ENCODE measurements at places on chromosomes 4 and X.

DNA sequence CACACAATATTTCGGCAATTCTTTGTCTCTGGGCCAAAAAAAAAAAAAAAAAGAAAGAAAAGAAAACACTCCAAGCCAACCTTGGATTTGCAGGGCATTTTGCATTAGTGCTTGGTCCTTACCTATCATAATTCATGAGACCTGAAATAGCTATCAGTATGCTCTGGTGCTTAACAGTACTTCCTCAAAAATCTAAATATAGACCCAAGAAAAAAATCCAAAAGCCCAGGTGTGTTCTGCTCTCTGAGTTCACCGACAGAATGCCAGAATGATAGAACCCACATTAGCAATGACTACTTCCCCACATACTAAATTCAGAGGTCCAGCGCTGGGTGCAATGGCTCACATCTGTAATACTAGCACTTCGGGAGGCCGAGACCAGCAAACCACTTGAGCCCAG lies 42.9 kb downstream of the ABCG2 start:
- DNase-seq = no peak

DNA sequence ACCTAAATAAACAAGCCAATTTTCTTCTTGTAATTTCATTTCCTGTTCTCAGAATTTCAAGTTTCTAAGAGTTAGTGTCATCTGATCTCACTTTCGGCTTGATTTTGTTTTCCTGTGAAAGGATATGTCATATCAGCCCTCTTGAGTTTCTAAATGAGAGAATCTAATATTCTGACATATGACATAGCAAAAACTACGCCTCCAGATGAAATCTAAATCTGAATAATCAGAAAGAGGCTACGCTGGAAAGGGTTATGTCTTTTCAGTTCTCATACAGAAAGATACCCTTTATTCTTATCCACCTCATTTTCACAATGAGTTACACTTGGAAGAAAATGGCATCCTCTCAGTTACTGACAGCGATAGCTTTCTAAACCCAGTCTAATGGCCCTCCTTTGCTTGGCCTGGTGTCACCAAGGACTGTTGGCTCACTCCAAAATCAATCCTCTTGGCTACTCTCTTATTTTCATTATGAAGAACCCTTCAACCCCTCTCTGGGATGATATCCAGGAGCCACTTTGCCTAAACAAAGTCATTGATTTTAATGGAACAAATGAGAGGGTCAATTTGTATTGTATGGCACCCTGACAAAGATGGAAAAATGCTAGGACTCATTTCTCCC lies 65.6 kb downstream of the ASB9 start:
- DNase-seq = no peak

DNA sequence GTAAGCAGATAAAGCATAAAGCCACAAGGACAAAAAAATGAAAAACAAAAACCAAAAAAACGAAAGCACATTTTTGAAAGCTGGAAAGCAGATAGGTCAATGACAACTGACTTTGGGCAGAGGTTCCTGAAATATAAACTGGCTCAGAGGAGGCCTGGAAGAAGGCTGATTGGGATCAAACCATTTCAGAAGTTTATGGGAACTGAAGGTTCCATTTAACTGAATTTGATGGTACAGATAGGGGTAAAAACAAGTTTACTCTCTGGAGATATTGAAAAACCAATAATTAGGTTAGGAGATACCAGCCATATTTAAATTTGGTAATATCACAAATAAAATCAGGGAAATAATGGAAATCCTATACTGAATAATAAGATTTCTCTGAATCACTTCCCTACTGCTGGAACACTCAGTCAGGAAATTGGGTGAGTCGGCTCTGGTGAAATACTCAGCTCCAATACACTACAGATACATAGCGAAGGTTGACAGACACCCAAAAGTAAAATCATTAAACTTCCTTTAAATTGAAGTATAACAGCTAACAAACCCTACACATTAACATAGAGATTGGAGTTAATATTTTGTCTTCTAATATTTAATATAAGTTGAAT lies 1584.3 kb downstream of the STIM2 start:
- DNase-seq = no peak

- no peak for DNase-seq
Observed at GRCh38 chr4:125626946-125627345, 312.2 kb downstream of the FAT4 start.

GRCh38 chr4:13888112-13888511 lies 260.6 kb upstream of the BOD1L1 start:
- no peak for DNase-seq

DNA sequence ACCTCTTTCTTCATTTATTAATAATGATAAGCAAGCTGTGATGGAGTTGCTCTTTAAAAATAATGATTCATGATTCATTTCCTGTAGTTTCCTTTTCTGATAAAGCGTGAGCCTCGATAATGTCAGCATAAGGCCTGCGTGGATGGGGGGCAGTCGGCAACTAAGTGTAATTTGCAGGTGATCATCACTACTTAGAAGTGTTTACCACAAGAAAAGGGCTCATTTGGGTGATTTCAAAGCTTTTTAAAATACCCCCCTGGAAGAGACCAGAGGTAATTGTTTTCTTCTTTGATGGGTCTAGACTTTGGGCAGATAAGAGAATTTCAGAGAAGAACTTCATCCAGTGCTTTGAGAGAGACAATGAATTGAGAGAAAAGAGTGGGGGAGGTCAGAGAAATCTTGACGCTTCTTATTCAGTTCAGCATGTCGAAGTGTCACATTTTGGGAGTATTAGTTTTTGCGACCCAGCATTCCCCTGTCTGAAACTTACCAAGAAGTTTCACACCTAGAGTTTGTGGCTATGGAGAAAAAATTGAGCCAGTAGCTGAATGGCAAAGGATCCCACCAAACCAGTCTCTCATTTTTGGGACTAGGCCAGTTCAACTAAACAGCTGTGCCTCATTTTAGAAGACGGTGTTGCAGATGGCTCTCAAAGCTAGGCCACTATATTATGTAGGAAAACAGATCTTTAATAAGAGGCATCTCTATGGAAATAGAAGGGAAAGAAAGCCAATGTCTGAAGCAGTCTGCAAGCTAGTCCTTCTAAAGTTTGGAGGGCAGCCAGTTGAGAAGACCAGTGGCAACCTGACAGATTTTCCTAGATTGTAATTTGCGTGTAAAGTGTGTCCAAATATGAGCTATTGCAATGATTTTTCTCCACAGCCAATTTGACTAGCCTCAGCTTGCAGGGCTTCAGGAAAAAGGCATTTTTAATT lies 171.0 kb upstream of the PPP1R2C start:
- no peak for DNase-seq

GRCh38 chrX:97728215-97728614 lies 844.5 kb downstream of the RPA4 start:
- no peak for DNase-seq

- DNase-seq = no peak
Observed at GRCh38 chrX:91108761-91109160, 325.9 kb upstream of the PABPC5 start.

Measured in activated T-cell treated with anti-CD3 and anti-CD28 coated beads for 24 hours (primary cell).